T-helper 9 cell (primary cell): ENCODE measurements at places on chromosomes 1 and 21.

GRCh38 chr1:110190282-110190929 lies 19.7 kb upstream of the KCNC4 start:
- DNase-seq, result no peak

GRCh38 chr1:9429342-9429711 lies 109.9 kb upstream of the SLC25A33 start:
- no peak for DNase-seq

GRCh38 chr1:80245813-80246212 lies 1239.3 kb upstream of the ADGRL4 start:
- no peak for DNase-seq

DNA sequence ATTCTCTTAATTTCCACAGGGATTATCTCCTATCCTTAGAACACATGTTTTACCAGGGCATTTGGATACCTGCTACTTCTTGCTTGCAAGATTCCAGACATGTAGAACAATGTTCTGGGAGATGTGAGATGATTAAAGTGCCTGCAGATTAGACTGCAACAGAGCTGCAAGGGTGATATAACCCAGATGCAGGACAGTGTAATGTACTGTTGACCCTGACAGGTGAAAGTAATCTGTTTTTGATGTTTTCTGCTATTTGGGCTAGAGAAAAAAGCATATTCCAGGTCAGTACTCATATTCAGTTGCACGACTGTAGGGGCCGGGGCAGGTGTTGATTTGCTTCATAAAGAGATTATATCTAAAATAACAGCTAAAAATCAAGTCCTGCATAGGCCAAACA lies 27.1 kb upstream of the TMEM54 start:
- DNase-seq, result no peak

DNA sequence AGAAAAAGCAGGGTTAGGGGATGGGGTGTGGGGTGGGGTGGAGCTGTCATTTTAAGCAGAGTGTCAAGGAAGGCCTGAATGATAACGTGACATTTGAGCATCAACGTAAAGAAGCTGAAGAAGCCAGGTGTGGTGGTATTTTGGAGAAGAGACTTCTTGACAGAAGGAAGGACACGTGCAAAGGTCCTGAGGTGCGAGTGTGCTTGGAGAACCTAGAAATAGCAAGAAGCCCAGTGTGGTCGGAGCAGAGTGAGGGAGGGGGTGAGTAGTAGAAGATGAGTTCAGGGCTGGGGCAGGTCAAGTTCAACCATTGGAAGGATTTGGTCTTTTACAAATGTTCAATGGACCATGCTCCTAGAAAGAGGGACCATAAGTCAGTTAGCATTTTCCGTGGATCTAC lies 140.2 kb upstream of the ZBTB40 start:
- no peak for DNase-seq

GRCh38 chr1:181646710-181647109 lies 163.4 kb downstream of the CACNA1E start:
- no peak for DNase-seq

- DNase-seq, result no peak
Observed at GRCh38 chr1:34872133-34872503, 12.6 kb upstream of the SMIM12 start.
